ENCODE measurements at places on chromosomes 5 and 9.

- no peak for DNase-seq
Observed at GRCh38 chr5:90142541-90142940, 267.0 kb downstream of the CETN3 start.

GRCh38 chr5:74409166-74409706, 231.3 kb downstream of the ENC1 start:
- DNase-seq: no peak

DNA sequence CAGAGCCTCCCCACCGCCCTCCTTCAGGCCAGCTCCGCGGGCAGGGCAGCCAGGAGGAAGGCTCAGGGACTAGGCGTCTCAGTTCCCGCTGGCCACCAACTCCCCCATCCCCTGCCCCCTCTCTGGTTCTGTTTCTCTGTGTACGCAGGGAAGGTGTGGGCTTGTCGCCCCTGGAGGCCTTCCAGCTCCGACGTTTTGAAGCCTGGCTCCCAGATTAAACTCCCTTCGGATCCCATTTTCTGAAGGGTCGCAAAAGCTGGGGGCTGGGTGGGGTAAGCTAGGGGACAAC, 346 bp downstream of the ATOX1 start:
- DNase-seq: no peak

DNA sequence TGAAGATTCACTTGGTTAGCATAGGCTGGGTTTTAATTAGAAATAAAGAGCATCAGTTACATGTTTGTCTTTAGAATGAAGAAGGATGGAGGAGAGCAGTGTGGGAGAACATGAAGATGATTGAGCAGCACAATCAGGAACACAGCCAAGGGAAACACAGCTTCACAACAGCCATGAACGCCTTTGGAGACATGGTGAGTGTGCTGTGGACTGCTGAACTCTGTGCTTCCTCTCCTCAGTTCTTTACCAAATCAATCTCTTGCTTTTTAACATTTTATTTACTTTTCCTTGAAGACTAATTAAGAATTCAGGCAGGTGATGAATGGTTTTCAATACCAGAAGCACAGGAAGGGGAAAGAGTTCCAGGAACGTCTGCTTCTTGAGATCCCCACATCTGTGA, 38.2 kb upstream of the SPATA31E1 start:
- DNase-seq: no peak

GRCh38 chr9:99403371-99403770, 181.3 kb downstream of the SEC61B start:
- no peak for DNase-seq

- no peak for DNase-seq
Observed at GRCh38 chr5:71629950-71630349, 42.8 kb downstream of the MCCC2 start.

DNA sequence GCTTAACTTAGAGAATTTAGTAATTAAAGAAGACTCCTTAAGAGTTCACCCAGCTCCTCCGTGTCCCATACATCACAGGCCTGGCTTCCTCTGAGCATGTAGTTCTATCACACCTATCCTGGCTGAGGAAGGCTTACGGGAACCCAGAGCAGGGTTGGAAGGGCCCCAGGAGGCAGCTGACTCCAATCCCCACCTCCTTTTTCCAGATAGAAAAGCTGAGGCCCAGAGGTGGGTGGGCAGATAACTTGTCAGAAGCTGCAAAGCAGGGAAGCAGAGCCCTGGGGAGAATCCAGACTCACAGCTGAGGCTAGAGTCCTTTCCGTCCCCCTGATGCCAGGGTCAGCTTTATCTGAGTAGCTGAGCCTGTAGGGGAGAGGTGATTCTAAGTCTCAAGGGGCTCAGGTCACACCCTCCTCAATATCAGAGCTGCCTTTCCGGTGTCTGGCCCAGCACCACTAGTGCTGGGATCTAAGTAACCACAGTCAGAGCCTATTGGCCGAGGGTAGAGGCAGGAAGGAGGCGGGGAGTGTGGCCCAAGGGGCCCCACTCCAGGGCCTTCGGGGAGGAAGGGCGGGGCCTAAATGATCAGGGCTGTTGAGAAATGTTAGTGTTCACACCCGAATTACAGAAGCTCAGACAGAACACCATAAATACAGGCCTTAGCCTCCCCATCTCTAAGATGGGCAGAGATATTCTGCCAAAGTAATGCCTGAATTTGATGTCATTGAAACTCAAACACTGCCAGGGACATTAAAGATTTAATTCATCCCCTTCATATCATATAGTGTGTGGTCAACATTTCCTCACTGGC, 9.9 kb downstream of the CCDC69 start:
- DNase-seq: peak; percentile 39

DNA sequence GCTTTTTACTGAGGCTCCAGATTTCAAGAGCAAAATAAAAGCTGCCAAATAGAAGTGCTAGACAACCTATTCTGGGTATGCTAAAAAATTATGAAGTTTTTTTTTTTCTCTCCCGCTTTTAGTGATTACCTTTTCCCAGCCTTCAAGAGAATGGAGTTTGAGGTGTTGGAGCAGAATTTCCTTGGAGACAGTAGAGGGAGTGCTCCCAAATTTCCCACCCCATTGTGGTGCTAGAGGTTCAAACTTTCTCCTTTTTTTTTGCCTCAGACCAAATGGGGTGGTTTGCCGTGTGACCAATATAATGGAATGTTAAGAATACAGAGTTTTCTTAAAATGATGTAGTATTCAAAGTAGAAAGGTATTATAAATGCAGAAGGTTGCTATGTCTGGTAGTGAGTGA, 244.2 kb upstream of the RIOK2 start:
- DNase-seq: no peak

DNA sequence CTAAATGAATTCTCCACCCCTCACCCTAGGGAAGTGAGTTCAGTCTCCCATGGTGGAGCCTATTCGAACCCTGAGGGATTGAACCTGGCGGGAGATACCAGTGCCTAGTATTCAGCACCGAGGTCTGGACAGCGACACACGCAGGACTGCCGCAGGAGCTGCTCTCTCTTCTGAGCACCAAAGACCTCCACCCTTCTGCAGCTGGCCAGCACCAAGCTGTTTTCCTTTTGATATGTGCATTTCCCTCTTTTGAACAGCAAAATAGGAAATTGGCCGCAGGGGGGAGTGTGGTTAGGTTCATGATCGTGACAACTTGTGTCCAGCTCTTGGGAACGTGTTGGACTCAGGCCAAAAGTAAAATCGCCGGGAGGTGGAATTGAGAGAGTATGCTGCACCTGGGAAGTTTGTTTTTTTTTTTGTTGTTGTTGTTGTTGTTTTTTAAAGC, 1.2 kb upstream of the PCSK1 start:
- peak; percentile 49 for DNase-seq

- DNase-seq: no peak
Observed at GRCh38 chr5:179824745-179825112, 4.0 kb downstream of the SQSTM1 start.

- no peak for DNase-seq
Observed at GRCh38 chr9:27534658-27535209, 5.1 kb upstream of the MOB3B start.

DNA sequence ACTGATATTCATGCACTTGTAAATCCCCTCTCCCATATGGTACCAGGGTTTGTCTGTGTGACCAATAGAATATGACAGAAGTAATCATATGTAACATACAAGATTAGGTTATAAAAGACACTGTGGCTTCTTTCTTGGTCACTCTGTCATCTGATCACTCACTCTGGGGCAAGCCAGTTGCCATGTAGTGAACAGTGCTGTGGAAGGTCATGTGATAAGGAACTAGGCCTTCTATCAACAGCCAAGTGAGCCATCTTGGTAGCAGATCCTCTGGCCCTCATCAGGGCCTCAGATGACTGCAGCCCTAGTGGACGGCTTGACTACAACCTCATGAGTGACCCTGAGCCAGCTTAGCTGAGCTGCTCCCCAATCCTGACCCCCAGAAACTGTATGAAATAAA, 30.0 kb upstream of the MATR3 start:
- DNase-seq: no peak

- DNase-seq: no peak
Observed at GRCh38 chr9:103898550-103898949, 195.6 kb upstream of the SMC2 start.

- no peak for DNase-seq
Observed at GRCh38 chr5:126007841-126008240, 415.4 kb upstream of the GRAMD2B start.

GRCh38 chr5:153831973-153832372, 206.7 kb downstream of the FAM114A2 start:
- DNase-seq: peak; percentile 14

Data from fibroblast of the conjunctiva (primary cell).